ENCODE measurements at places on chromosomes 1 and 21.

DNA sequence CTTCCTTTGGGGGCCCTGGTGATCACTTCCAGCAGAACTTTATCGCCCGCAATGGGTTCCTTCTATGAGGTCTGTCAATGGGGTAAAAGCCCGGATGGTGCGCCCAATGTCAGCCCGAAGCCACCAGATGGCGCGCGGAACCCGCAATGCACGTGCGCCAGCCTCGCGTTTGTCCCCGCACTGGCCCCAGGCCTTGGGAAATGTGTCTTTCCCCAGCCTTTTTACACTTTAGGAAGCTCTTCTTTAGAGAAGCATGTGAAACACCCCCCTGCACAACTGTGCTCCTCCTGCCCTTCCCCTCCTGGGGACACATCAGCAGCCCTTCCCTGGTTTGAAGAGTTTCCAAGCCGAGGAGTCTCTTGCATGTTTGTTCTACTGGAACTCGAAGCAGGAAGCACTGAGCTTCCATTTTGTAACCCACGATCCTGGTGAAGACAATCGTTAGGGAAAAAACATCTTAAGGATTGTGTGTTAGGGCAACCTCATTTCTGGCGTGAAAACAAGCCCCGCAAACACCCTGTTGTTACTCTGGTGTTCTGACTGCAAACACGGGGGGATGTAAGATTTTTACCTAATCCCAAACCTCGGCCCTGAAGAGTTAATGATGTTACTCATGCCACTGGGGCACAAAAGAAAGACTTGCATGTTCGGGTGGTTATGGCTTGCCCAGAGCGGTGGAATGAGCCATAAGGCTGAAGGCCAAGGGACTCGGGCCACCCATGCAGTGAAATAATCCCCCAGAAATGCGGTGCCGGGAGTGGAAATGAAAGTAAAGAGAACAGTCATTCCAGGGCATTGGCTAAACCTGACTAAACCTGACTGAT, 20.4 kb upstream of the TARBP1 start:
- DNase-seq, result no peak

GRCh38 chr1:99986656-99987225, 16.9 kb downstream of the SLC35A3 start:
- DNase-seq, result no peak

DNA sequence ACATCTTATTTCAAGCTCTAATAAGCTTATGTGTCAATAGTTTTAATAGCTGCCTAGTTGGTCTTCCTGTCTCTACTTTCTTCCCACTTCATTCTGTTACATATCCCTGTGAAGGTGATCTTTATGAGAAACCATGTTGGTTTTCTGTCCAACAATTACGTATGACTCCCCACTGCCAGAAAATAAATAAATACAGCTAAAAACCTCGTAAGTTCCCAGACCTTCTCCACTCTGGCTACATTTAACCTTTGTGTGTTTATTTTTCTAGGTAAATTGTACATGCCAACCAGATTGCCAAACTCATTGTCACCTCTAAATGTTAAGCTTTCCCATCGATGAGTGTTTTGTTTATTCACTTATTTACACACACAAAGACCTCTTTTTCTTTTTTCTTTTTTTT, 147.2 kb downstream of the CRB1 start:
- DNase-seq, result no peak

DNA sequence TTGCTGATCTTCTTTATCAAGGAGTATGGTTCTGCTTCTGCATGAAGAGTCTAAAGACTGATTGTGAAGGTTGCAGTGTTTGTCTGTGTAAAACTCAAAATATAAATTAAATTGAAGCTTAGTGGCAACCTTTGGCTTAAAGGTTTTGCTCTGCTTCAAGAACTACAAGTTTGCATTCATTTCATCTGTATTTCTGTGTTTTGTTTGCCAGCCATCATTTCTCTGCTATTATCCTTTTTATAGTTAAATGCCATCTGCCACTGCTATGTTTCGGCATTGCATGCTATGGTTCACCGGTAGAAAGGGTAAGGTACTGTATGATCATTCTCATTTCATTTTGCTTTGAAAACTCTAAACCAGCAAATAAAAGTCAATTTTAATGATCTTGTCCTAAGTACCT, 52.9 kb downstream of the OSBPL9 start:
- no peak for DNase-seq

- DNase-seq, result no peak
Measured at GRCh38 chr1:240399381-240399780, 212.6 kb downstream of the GREM2 start.

DNA sequence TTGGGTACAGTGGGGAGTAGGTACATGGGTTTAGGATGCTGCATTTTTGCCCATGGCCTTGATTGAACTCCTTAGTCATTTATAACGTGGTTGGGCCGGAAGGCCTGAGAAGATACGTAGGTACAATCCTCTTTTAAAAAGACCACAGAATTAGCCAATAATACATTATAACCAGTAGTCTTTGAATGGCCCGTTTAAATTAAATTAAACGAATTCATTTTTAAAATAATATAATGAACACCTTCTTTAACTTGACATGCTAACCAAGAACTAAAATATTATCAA, 20.1 kb upstream of the ADAR start:
- no peak for DNase-seq

- DNase-seq, result no peak
Measured at GRCh38 chr1:245172026-245172425, 17.2 kb downstream of the KIF26B start.
